ENCODE measurements at places on chromosomes 2 and 18.

- DNase-seq = no peak
Measured at GRCh38 chr2:181441670-181442069, 15.5 kb upstream of the ITGA4 start.

DNA sequence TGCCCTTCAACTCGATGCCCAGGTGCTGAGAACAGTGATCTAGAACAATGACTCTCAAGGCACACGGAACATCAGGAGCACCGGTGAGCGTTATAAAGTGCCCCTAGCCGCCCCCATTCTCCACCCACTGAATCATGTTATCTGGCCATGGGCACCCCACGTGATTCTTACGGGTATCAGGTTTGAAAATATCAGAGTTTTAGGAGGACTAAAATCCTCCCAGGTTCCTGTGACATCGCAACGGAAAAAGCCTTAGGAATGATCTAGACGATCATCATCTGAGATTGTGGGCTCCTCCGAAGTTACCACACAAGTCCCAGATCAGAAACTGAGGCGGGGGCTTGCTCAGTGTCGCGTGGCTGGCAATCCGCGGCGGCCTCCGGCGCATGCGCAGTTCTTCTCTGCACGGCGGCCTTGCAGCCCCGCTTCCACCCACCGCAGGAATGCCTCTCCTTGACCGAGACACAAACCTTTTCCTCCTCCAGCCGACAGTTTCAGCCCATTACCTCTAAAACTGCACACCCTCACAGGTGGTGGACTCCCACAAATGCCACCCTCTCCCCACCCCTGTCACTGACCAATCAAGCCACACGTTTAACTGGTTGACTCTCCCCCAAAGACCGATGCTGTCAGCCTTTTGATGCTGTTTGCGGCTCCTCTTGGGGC, 5.8 kb upstream of the MRPL33 start:
- no peak for DNase-seq

DNA sequence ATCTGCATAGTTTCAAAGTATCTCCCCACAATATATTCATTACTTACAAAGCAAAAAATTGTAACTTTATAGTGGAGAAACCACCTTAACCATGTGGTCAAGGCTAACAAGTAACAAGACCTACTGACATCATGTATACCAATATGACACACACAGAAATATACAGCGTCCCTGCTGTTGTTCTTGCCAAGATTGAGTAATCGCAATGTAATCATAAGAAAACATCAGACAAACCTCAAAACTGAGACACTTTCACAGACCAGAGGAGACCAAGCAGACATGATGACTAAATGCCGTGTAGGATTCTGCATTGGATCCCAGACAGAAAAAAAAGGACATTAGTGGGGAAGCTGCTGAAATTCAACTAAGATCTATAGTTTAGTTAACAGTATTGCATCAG, 123.0 kb downstream of the ACAA2 start:
- DNase-seq = peak; percentile 44

- no peak for DNase-seq
Measured at GRCh38 chr2:165408186-165408585, 61.3 kb upstream of the CSRNP3 start.

- DNase-seq = no peak
Measured at GRCh38 chr2:173051463-173052215, 24.0 kb upstream of the MAP3K20 start.

DNA sequence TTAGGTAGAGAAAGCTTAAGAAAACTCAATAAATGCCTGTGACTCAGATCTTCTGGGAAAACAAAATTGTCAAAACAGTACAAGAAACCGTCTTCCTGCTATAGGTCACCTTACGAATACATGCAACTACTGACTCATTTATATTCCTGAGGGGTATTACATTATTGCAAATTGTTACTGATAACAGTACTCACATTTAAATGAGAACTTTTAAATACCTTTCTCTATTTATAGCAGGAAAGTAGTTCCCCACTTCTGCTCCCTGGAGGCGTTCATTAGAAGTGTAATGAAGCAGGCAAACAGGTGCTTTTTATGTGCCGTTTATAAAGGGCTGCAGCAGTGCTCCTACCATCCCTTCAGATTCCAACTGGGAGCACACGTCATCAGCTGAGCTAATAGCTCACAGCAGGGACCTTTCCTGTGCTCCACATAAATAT, 65.1 kb upstream of the RPRM start:
- DNase-seq = no peak

DNA sequence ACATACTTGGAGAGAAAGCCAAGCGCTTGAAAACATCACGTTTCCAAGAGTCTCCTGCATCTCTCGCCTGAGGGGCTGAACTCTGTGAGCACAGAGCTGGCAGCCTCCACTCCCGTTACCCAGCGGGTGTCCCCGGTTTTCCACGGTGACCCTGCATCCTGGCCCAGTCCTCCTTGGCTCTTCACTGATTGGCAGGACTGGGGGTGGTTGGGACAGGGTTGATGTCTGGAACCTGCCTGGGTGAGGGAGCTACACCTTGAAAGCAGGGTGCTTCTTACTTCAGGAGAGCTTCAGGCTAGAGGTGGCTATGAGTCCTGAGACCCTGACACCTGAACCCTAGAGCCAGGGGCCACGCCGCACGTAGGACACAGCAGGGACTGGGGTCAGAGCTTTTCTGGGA, 234.1 kb downstream of the DYSF start:
- no peak for DNase-seq

DNA sequence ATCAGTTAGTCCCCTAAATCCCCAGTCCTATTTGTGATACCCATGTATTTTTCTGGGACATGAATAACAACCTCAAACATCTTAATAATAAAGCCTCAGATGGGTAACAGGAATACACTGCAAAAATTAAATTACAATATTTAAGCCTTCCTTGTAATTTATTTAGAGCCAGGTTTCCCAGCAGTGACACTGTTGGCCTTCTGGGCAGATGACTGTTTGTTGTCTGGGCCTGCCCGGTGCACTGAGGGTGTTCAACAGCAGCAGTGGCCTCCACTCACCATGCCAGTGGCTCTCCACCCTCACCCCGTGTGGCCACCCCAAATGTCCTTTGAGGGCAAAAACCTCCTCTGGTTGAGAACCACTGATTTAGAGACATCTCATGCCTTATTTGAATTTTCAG, 270.2 kb upstream of the SIX3 start:
- no peak for DNase-seq
